ENCODE measurements at places on chromosomes 7 and 10.

DNA sequence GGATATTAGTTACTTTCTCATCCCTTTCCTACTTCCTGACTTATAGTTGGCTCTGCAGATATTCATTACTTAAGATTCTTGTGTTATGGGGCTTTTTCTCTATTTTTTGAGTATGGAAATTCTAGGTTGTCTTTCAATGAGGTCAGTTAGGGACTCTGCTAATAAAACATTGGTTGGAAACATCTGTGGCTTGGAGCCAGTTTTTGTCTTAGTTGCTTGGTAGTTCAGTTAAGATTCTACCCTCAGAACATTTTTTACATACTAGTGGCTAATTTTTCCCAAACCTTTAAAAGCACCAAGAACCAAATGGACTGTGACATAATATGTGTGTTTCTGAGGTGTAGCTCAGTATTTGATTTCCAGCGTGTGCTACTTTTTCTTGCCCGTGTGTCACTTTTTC lies 305.6 kb upstream of the FZD1 start:
- no peak for DNase-seq

DNA sequence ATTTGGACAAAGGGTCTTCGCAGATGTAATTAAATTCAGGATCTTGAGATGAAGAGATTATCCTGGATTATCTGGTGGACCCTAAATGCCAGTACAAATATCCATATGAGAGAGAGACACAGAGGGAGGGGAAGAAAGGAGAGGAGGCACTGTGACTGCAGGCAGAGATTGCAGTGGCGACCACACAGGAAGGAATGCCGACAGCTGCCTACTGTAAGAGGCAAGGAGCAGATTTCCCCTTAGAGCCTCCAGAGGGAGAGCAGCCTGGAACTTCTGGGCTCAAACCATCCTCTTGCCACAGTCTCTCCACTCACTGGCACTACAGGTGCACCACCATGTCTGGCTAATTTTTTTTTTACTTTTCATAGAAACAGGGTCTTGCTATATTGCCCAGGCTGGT lies 152.3 kb downstream of the SDK1 start:
- peak; percentile 23 for DNase-seq

GRCh38 chr7:50838675-50839377 lies 56.1 kb upstream of the GRB10 start:
- DNase-seq: no peak

- DNase-seq: no peak
Measured at GRCh38 chr7:134480730-134481129, 21.8 kb upstream of the AKR1B1 start.

- peak; percentile 61 for DNase-seq
Measured at GRCh38 chr7:142669074-142669654, 80.1 kb upstream of the PRSS1 start.

- no peak for DNase-seq
Measured at GRCh38 chr10:119466076-119466475, 76.4 kb downstream of the RGS10 start.

All from NCI-H82 (cell line).